Activated T-cell treated with anti-CD3 and anti-CD28 coated beads for 1 hour (primary cell): ENCODE measurements at places on chromosomes 11 and 22.

DNA sequence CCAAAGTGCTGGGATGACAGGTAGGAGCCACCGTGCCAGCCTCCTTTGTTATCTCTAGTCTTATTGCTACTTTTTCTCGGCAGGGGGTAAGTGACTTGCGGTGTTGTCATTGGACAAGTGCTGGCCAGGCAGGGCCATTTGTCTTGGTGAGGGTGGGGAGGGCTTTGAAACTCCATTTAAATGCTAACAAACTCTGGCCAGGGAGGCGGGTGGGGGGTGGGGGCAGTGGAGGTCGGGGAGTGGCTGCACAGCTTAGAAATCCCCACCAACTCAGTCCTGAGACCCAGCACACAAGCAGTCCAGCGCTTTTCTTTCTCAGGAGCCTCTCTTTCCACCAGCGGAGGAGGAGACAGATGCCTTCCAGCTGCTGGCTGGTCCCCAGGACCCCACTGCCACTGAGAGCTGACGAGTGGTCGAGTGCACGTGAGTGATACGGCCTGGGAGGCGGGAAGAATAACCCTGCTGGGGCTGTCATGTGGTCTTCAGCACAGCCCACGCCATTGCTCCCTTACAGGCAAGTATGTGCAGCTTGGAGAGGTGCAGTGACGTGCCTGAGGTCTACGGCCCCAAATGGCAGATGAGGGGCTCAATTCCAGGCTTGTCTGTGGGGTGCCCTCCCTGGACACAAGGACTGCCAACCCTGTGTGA, 24.2 kb upstream of the OSBPL5 start:
- no peak for DNase-seq

DNA sequence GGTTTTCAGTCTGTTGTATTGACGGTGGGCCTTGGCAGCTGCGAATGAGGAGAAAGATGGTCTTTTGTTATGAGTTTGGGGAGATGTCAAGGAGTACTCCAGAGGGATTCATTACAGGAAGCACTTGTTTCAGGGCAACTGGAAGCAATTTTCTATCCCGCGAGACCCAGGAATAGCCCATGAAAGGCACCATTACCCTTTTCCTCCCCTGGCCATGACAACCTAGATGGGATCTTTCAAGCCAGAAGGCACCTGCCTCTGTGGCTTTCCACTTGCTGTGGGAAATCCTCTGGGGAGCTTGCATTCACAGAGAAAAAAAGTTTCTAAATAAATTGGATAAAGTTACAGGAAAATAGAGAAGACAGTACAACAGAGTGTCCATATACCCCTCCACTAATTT, 2.7 kb downstream of the ZNF215 start:
- no peak for DNase-seq

DNA sequence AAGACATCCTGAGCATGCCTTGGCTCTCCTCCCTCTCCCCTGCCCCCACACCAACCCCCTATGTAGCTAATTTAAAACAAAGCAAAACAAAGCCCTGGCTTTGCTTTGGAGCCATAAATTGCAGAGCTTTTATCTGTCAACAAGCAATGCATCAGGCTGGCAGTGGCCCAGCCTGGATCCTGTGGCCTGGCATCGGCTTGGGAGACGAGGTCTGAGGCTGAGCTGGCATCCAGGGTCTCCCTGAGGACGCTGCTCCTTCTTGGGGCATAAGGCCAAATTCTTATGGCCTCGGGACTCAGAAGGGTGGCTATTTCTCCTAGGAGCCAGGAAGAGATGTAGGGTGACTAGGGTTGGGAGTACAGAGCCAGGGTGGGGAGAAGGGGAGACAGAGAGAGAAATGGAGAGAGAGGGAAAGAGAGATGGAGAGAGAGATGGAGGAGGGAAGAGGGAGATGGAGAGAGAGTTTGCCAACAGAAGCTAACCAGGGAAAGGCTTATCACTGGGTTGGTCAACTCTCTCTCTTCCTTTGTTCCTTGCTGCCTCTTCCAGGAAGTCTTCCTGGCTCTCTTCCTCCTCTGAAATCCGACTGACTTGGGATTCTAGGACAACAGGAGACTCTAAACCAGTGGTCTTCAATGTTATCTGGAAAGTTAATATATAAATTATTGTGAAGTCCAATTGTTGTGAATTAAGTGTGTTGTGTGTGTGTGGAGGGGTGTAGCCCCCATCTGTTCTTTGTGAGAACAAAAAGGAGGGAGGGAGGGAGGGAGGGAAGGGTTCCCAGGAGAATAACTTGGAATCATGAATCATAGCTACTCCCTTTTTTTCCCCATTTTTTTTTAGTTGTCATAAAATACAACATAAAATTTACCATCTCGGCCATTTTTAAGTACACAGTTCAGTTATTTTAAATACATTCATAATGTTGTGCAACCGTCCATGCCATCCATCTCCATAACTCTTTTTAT, 29.1 kb downstream of the TSPAN18 start:
- no peak for DNase-seq

DNA sequence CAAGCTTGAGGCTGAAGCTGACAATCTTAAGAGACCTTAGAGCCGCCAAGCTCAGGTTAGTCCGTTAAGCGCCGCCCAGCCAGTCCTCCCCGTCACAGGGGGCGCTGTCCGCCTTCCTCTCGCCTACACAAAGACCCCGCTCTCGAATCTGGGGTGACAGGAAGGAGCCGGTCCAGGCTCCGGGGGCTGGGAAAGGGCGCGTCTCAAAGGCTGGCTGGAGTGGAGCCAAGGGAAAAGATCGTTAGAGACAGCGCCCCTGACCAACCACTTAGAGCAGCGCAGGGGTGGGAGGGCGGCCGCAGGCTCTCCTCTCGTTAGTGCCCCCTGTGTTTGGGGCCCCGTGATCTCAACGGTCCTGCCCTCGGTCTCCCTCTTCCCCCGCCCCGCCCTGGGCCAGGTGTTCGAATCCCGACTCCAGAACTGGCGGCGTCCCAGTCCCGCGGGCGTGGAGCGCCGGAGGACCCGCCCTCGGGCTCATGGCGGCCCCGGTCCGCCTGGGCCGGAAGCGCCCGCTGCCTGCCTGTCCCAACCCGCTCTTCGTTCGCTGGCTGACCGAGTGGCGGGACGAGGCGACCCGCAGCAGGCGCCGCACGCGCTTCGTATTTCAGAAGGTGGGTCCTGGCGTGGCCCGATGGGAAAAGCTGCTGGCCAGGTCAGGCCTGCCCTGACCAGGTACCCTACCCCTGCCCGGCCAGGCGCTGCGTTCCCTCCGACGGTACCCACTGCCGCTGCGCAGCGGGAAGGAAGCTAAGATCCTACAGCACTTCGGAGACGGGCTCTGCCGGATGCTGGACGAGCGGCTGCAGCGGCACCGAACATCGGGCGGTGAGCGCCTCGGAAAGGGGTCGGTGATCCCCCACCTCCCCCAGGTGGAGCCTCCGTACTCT, at the start of gene MUS81:
Gene MUS81 (plus strand): TSS at position 156 of the 887 bp plus-strand sequence. CDS start 321 bp downstream, at position 477.
- DNase-seq = peak; percentile 97

DNA sequence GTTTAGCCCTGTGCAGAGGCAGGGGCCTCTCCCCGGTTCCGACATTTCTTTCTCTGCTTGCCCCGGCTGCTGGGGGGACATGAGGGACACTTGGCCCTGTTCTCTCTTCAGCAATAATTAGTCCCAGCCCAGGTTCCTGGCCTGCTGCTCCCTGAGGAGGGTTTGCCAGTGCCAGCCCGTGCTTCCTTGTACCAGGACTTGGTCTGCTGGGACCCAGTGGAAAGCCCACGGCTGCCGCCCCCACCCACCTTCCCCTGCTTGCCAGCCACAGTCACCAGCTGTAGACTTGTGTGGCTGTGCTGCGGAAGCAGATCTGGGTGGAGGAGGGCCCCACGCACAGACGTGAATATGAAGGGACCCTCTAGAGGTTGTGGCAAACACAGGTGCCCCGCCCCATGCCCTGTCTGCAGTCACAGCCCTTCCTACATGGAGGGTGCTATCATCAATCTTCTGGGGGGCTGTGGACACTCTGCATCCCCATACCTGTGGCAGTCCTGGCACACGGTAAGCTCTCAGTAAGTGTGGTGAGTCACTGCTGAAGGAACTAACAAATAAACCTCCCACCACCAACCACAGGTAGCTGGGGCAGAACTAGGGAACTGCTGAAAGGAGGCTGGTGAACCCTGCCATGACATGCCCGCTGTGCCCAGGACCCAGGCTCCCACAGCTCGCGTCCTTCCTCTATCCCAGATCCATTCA, 949 bp downstream of the TP53AIP1 start:
- DNase-seq = no peak

DNA sequence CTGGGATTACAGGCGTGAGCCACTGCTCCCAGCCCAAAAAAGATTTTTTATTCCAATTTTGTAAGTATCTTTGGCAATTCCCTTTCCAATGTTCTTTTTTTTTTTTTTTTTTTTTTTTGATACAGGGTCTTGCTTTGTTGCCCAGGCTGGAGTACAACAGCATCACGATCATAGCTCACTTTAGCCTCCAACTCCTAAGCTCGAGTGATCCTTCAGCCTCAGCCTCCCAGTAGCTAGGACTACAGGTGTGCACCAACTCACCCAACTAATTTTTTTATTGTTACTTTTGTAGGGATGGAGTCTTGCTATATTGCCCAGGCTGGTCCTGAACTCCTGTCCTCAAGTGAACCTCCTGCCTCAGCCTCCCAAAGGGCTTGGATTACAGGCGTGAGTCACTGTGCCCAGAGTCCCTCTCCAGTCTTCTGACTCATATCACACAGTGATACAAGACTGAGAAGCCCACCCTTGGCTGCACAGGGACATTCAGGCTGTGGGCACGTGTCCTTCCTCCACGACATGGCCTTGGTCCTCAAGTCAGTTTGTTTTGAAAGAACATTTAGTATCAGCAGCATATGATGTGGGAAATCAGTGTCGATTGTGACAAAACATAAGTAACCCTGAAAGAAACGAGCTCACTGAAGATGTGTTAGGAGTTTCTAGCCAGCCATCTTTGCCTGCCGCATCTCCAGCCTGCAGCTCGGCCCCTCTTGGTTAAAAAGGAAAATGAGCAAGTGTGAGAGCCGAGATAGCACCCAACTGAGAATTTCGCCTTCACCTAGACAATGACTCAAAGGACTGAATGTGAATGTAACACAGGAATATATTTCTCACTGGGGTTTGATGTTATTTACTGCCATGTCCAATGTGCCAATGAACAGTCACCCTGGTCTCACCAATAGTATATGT, 175.5 kb downstream of the MN1 start:
- DNase-seq = no peak

DNA sequence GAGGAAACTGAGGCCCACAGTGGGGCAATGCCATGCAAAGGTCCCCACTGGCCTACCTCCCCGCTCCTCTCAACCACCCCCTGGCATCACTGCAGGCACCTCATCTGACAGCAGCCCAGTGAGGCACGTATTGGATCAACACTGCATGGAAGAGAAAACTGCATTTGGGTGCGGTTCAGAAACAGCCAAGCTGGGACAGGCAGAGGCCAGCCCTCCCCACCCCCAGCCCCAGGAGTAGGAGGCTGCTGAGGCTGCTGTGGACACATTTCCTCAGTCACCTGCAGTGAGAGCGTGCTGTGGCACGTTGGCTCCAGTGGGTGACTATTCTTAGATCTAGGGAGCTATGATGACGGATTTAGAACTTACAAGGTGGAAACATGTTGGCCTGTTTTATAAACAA, 63.7 kb downstream of the KCNC1 start:
- no peak for DNase-seq

DNA sequence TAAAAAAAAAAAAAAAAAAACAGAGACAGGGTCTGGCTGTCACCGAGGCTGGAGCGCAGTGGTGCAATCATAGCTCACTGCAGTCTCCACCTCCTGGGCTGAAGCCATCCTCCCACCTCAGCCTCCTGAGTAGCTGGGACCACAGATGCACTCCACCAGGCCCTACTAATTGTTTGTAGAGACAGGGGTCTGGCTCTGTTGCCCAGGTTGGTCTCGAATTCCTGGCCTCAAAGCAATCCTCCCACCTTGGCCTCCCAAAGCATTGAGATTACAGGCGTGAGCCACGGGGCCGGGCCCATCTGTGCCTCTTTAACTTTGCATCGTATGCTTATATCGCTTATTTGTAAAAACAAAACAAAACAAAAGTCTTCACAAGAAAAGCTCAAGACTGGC, 3.1 kb downstream of the CPT1A start:
- no peak for DNase-seq

DNA sequence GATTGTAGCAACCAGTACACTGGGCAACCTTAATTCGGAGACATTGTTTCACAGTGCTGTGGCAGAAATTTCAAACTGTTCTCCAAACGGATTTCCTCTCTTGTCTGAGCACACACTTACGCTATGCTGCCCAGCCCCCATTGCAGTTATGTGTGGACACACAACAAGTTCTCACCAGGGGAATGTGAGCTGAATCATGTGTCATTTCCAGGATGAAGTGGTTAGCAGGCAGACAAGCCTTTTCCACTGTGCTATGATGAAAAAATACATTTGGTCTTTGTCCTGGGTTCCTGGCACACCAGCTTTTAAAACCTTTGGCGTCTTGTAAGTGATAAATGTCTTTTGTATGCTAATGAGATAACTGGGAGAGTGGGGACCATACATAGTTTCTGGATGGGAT, 46.9 kb upstream of the SYT9 start:
- no peak for DNase-seq

GRCh38 chr22:30332994-30333706, 6.4 kb upstream of the TBC1D10A start:
- DNase-seq = no peak

DNA sequence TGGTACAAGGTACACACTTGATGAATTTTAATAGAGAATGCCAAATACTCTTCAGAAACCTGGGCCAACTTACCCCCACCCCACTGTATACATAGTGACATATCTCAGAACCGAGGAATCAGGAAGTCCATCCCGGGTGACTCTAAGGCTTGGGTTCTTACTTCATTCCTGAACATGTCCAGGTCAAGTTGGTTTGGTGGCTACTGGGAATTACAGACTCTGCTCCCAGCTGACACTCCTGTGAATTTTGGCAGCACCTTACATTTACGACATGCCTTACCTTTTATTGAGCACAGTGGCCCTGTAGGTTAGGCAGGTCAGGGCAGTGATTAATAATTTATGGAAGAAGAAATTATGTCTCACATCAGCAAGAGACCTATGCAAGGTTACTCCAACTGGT, 70.1 kb upstream of the LDLRAD3 start:
- no peak for DNase-seq

- no peak for DNase-seq
Measured at GRCh38 chr11:71304491-71304890, 52.1 kb upstream of the SHANK2 start.

GRCh38 chr11:15885854-15886253, 470.5 kb downstream of the SOX6 start:
- no peak for DNase-seq

- DNase-seq = no peak
Measured at GRCh38 chr11:117202386-117203068, 3.4 kb downstream of the TAGLN start.

DNA sequence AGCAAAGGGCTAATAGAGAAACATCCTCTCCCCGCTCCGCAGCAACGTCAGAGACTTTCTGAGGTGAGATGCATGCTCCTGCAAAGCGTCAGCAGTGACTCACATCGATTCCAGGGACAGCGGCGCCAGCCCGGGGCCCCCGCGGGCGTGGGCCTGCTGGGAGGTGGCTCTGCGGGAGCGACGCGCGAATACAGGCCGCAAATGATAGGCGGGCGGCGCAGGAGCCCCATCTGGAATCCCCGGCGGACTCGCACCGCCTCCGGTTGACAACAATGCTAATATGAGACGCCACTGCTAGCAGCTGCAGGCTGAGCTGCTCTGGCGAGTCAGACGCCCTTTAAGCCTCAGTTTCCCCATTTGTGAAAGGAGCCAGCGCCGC, 557 bp downstream of the RANGAP1 start:
- peak; percentile 64 for DNase-seq
